ENCODE measurements at places on chromosomes 3 and 15.

GRCh38 chr3:29683018-29683993, 402.4 kb downstream of the RBMS3 start:
- no peak for DNase-seq

GRCh38 chr3:5437783-5438323, 250.3 kb downstream of the EDEM1 start:
- DNase-seq = no peak

DNA sequence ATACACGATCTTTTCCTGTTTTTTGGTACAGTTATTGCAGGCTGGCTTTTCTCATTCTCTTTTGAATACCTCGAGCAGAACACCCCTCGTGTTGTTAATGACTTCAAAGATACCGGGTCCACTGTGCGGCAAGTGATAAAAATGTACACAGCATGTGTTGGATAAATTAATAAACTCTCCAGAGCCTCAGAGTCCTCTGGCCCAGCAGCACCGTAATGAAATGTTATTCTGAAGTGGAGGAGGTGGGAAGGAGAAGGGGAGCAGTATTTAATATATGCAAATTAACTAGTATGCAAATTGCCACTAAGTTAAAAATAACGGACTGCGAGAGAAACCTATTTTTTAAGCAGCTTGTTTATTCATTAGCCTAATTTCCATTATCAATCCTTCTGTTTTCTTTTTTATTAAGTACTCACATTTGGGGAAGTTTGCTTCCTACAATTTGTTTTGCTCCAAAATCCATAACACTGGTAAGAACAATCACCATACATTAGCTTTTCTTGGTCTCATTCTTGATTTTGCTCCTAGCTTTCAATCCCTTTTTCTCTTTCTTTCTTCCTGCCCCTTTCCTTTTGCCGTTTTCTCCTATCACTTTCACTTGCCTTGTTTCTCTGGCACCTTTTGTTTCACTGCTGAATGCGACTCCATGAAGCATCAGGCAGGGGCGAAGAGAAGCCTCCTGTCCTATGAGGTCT, 462.3 kb upstream of the PPP2R3A start:
- DNase-seq = no peak

GRCh38 chr3:186963636-186964035, 33.3 kb downstream of the ST6GAL1 start:
- no peak for DNase-seq

GRCh38 chr3:59730591-59730990, 680.8 kb upstream of the CFAP20DC start:
- DNase-seq = no peak

DNA sequence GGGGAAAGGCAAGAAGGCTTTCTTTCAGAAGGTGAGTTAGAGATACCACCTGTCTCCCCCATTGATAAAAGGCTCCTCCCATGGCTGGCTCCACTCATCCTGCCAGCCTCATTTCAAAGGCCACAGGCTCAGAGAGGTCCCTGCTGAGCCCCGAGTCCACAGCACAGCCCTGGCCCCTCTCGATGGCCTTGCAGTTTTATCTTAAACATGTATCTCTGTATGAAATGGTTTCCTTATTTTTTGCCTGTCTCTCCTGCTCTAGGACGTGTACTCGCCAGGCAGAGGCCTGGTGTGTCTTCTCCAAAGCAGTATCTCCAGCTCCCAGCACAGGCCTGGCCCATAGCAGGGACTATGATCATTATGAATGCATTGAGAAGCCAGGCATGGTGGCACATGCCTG, 160.5 kb upstream of the NSMCE3 start:
- no peak for DNase-seq

DNA sequence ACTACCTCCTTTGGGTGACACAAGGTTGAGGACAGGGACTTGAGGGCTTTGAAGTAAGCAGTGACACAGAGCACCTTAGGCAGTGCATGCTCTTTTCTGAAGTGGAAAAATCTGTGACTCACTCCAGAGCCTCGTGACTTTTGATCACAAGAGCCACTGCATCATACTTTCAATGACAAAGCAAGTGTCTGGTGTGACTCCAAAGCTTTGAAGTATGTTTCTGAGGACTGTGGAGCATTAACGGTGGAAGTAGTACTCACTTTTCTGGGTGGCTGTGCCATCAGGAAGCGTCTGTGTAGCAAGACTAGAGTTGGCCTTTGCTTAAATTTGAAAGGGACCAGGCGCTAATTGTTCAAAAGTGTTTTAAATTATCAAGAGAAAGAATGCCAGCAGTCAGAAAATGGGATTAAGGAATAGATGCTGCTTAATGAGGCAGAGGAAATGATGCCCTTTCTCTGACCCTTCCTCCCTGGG, 210.7 kb upstream of the TRIM42 start:
- no peak for DNase-seq

DNA sequence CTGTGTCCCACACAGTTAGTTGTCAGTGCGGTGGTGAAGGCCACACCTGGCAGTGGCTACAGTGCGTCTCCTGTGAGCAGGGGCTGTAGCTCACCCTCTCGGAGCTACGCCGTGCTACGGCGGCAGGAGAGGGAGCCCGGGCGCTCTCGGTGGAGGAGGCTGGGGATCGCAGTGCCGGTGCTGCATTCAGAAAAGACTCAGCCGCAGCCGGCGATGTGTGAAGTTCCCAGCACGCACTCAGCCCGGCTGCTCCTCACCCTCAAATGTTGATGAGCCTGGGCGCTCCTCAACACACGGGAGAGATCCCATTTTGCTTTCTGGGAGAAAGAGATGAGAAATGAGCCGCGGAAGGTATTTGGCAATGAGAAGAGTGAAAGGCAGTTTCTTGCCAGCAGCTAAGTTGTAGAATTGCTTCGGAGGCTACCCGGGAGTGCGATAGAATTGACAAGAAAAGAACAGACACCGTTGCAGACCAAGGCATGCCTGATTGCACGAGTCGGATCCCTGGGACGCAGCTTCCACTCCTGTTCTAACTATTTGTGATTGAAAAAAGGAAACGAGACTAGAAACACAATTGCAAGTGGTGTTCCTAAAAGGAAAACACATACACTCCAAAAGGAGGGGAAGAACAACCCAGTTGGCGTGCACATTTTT, at the start of gene UNC13C:
TSS of gene UNC13C (plus strand) at position 189 of the 654 bp plus-strand sequence. CDS start 34,463 bp downstream, outside the sequence.
- peak; percentile 19 for DNase-seq

DNA sequence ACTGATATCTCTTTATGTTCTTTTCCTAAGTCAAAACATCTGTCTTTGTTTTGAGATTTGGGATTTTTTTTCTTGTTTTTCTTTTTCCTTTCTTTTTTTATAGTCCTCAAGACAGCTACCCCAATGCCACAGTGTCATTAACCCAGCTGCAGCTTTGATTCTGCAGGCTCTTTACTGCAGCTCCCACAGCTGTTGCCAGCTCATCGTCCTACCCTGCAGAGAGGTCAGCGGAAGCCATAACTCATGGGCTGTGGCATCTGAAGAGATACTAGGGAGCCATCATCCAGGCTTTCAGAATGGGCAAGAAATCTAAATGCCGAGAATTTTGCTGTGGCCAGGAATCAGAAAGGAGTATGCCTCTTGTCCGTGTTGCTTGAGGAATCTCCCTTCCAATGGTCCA, 44.3 kb upstream of the SLC24A5 start:
- no peak for DNase-seq

GRCh38 chr3:149411583-149411982, 34.1 kb upstream of the TM4SF1 start:
- DNase-seq = no peak

- DNase-seq = no peak
These were observed 127.4 kb downstream of the MYRIP start for GRCh38 chr3:39936848-39937247.

DNA sequence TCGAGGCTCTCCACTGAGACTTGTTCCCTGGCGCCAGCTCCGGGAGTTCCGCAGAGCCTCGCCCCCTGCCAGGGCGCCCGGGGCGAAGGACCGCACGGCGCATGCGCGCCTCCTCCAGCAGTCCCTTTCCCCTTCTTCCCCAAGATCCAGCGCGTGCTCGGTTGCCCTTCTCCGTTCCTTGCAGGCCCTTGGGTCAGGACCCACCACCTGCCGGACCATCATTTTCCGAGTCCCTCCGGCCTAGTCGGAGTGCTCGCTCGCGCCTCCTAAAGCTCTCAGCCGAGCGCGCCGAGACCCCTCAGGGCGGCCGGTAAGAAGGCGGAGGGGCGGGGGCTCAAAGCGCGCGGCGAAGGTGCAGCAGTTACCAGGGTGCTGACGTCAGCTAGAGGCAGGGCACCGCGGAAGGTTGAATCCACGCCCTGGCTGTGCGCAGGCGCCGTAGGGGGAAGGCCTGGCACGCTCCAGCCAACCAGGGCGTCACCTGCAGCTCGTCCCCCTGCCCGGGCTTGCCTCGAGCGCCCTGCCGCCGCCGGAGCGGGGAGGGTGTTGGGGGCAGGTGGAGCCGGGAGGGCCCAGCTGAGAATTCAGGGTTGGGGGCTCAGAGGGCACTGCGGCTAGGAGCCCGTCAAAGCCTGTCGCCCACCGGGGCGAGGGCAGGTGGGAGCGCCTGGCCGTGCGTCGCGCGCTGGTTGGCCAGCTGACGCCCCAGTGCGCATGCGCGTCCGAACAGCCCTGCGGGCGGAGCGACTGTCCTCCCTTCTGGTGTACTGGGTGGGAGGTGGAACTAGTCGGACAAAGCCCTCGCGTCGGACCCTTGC, at the start of gene TCAIM:
TSS of gene TCAIM (plus strand) at position 757 of the 818 bp plus-strand sequence. CDS start 16,017 bp downstream, outside the sequence.
- DNase-seq = peak; percentile 94

GRCh38 chr15:39798382-39798781, 15.7 kb upstream of the FSIP1 start:
- DNase-seq = no peak

DNA sequence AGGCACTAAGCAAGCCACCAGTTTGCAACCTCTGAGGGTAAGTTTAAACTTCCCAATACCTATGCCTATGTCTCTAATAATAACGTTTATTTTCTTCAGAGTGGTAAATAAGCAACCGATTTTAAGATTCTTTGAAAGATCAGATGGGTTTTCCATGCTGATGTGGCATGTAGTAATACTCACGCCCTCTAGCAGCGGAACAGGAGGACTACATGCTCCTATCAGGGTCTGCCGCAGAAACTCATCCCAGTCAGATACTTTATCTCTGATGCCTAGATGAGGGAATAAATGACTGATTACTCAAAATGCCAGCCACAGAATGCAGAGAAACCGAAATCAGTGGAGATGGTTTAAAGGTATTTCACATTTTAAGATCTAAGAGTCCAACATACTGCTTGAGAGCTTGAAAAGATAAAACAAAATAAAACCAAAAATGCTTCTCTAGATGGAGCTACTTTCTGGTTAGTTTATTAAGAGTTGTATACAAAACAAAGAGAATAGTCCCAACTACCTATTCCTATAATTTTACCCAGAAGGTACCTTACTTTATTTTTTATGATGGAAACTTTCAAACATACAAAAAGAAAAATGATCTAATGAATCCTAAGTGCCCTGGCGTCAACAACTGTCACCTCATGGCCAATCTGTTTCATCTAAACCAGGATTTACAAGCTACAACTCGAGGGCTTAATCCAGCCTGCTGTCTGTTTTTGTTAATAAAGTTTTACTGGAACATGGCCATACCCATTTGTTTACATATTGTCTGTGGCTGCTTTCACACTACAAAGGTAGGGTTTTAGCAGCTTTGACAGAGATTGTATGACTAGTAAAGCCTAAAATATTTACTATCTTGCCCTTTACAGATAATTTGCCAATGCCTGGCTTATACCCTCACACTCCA, 37.5 kb upstream of the STIMATE start:
- DNase-seq = peak; percentile 10

DNA sequence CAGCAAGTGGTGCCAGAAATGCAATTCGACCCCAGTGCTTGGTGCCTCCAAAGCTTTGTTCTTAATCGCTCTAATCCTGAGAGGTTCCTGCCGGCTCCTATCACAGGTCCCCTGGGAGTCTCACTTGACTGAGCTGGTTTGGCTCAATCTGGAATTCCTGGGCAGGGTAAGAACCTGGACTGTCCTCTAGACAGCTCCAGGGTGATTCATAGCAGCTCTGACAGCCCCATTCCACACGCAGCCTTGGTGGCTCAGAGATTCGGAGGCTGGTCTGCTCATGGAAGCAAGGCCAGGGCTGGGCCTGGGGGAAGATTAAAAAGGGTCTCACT, 37.9 kb downstream of the MYO5C start:
- no peak for DNase-seq

- DNase-seq = no peak
These were observed 51.8 kb downstream of the KLHL6 start for GRCh38 chr3:183503746-183504145.

- DNase-seq = no peak
These were observed 33.3 kb upstream of the GABRB3 start for GRCh38 chr15:26806151-26806550.

DNA sequence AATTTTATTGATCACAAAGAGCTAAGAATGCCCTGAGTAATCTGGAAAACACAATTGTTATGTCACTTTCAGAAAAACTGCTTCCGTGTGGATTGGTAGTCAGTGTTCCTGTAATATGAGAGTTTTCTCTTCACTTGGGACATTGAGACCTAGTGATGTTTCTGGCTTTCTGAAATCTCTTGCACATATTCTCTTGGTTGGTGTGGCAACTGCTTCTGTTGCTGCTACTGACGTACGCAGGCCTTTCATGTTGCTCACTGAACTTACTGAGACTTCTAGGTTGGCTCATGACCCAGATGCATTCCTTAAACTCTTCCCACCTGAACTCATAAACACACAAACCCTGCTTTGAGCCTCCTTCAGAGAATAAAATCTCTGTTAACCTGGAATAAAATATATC, 175.0 kb upstream of the PFN2 start:
- no peak for DNase-seq
